Lower leg skin (tissue), 4 donors: ENCODE measurements at places on chromosomes 12 and 14.

DNA sequence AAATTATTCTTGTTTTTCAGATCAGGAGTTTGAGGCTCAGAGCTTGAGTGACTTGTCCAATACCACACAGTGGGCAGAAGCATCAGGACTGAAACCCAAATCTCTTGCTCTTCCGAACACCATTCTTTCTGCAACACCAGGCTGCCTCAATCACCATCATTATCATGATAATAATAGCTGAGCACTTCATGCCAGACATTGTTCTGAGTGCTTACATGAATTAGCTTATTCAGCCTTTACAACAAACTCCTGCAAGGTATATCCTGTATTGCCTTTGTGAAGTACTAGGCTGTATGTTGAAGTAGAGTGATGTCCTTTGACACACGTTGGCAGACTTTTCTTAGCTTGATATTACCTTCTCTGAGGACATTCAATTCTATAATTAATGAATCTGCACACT, 257.4 kb upstream of the ATP2B1 start:
- no peak for DNase-seq

DNA sequence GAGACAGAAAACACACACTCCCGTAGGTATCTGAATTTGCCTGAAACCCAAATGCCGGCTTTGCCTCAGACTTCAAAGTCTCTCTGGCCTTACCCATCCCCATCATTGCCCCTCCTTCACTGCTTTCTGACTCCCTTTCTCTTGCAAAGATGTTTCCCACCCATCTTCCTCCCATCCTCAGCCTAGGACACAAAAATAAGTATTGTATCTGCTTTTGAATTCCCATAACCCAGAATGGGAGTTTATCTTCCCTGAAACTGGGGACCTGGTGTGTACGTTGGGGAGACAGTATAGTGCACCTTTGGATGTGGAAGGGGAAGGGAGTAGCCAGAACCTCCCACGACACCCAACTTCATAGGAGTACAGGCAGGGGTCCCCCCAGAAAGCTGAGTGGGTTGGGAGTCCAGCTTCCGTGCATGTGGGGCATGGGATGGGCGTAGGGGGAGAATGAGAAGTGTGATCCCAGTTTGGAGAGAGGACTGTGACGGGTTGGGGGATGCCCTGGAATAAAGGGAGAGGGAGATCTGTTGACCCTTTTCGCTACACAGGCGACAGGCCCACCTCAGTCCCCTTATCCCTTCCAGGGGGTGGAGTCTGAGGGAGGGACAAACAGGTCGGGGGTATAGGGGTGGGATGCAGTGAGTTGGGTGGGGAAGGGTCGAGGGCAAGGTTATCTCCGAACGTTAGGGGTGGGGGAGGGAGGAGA, 488 bp upstream of the KIF5A start:
- no peak for DNase-seq

DNA sequence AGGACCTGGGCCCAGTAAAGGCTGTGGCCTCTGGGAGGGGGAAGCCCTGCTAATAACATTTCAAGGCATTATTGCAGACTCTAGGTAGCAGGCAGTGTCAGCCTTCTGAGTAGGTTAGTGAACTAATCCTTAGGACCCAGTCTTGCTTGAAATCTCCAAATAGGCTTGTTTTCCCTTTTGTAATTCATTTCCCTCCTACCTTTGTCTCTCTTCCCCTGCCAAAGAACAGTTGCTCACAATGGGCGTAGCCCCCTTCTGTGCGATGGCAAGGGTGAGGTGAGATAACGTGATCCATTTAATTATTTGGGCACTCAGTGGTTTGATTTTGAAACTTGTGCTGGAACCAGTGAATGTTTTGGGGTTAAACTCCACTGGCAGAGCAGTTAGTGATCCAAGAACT, 10.9 kb downstream of the PELI2 start:
- no peak for DNase-seq

DNA sequence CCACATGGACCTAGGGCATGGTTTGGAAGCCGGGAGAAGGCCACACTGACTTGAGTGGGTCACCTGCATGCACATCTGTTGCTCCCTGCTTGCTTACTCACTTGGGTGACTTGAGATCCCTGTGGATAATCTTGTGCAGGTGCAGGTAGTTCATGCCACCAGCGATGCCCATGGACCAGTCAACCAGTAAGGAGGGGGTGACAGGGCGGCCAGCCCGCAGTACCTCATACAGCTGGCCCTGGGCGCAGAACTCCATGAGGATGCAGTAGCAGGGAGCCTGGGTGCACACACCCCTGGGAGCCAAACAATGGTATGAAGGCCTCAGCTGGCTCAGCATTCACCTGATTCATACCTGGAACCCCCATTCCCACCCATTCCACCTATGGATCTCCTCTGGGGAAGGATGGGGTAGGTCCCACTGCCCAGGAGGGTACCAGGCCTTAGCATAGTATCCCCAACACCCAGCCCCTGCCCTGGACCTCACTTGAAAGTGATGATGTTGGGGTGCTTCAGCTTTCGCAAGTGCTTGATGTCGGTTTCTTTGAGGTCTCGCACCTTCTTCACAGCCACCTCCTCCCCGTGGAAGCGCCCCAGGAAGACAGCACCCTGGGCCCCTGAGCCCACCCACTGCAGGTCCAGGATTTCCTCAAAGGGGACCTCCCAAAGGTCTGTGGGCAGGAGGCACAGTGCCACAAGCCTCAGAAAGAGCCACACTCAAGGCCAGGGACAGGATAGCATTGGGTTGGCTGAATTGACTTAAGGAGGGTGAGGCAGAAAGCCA, 13.1 kb downstream of the MAP3K12 start:
- peak; percentile 81 for DNase-seq

GRCh38 chr14:54350203-54350602, 46.6 kb upstream of the CDKN3 start:
- no peak for DNase-seq

- DNase-seq, result peak; percentile 91
Measured at GRCh38 chr14:104137297-104138097, 890 bp upstream of the KIF26A start.

GRCh38 chr12:108699955-108700563, 31.3 kb downstream of the CORO1C start:
- DNase-seq, result no peak

GRCh38 chr12:57000393-57000792, 6.0 kb downstream of the ZBTB39 start:
- DNase-seq, result no peak

GRCh38 chr12:87779016-87779415, 250.2 kb downstream of the C12orf50 start:
- DNase-seq, result no peak

DNA sequence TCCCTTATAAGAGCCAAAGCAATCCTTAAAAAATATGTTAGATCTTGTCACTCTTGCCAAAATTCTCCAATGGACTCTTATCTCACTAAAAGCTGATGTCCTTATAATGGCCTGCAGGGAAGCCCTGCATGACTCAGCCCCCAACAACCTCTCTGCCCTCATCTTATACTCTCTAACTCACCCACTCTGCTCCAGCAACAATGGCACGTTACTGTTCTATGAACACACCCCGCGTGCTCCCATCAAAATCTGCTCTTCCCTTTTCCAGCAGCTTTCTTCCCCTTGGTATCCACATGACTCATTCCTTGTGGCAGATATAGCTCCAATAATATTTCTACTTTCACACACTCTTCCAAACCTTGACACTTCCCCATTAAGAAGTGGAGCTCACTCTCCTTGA, 108.1 kb downstream of the DENND5B start:
- no peak for DNase-seq

DNA sequence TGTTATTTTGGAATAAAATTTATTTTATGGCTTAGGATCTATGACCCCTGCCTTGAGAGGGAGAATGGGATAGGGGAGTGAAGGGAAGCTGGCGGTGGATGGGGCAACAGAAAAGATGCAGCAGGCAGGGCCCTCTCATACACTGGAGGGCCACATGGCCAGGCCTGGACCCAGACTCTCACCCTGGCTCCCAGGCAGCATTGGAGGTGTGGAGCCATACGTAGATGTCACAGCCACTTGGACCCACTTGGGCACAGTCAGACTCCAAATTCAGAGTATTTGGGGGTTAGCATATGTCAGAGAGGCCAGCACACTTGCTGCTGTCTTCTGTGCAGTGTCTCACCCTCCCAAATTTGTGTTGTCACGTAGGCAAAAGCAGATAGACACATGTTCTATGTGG, 6.5 kb downstream of the NAB2 start:
- peak; percentile 84 for DNase-seq

DNA sequence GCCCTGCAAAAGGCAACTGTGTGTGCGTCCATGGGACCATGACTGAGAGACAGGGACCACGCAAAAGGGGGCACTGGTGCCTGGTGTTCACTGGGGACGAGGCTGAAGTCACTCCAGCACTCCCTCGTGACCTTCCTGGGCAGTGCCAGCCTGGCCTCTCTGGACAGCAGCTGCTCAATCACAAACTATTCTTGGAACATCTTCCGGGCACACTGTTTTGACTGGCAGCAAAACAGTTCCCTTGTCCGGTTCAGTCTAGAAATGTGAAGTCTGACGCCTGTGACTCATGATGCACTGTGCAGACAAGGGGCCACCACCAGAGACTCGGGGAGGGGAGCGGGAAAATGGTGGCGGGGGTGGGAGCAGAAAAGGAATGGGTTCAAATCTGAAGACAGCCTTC, 20.8 kb downstream of the SNRNP35 start:
- DNase-seq, result no peak

- no peak for DNase-seq
Measured at GRCh38 chr12:26297396-26298070, 102.2 kb downstream of the SSPN start.

DNA sequence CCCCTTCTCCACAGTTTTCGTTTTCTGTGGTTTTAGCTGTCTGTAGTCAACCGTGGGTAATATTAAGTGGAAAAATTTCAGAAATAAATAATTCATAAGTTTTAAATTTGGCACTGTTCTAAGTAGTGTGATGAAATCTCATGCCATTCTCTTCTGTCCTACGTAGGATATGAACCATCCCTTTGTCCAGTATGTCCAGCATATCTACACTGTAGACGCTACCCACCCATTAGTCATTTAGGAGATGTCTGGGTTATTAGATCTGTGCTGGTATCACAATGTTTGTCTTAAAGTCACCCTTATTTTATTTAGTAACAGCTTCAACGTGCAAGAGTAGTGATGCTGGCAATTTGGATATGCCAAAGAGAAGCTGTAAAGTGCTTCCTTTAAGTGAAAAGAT, 44.7 kb downstream of the ATF7IP start:
- DNase-seq, result no peak

DNA sequence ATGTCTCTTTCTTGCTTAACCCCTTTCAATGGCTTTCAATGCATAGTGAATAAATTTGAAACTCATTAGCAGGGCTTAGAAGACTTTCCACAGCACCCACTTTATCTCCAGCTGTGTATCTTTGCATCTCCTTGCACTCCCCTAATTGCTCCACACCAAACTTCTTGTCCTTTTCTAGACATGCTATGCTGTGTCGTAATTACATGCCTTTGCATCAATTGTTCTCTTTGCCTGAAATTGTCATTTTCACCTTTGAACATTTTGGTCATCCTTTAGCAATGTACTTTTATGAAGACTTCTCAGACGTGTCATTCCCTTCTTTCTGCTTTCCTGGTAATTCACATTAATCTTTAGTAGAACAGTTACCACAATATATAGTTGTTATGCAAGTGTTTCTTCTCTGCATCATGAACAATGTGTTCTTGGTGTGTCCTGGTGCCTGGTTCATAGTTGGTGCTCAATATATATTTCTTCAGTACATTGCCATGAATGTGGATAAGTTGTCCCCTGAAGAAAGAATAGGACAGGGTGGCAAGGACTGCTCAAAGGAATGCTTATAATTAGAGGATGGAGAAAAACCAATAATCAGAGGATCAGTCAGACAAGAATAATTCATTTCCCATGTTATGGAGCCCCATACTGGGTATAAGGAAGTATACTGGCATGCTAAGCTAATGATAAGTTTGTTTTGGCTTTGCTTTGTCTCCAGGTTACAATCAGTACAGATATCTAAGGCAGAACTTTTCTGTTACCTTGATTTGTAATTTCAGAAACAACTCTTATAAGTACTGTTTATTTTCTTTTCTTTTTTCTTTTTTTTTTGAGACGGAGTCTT, 27.2 kb downstream of the ARF6 start:
- no peak for DNase-seq

DNA sequence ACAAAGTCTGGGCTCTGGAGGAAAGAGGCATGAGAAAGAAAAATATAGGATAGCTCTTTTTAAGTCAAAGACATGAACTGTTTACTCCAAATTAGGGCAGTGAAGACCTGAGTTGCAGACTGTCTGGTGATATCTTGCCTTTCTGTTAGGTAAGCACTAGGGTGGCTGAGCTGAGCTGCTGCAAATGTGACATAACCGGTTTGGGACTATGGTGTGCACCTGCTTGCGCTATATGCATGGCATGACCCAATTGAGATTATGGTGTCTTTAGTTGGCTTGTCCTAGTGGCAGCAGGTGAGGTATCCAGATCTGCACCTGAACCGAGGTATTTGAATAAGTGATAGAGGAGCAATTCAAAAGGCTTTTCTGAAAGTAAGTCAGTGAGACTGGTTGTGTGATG, 345.6 kb downstream of the APAF1 start:
- no peak for DNase-seq

GRCh38 chr14:51593397-51593796, 58.3 kb upstream of the FRMD6 start:
- no peak for DNase-seq

GRCh38 chr14:67411820-67412421, at the start of gene PLEK2:
PLEK2 (minus strand) TSS chr14:67412165; CDS start chr14:67412059, 106 bp downstream.
- DNase-seq, result peak; percentile 42

GRCh38 chr12:77273898-77274297, 208.5 kb upstream of the E2F7 start:
- DNase-seq, result no peak

DNA sequence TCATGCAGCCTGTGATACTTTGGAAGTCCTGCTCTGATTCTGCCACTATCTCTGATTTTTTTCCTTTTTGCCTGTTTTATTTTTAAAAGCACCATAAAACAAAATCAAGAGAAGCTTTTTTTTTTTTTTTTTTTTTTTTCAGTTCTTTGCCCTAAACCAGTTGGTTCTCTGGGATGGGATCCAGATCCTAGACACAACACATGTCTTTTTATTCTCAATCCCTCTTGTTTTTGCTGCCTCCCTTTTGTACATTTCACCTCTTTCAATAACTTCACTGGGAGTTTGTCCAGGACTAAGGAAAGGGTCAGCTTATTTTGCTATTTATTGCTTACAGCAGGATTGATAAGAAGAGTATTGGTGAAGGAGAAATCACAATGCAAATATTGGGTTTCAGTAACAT, 139.4 kb downstream of the GRIP1 start:
- DNase-seq, result no peak

GRCh38 chr12:109739747-109740693, 26.4 kb downstream of the FAM222A start:
- DNase-seq, result peak; percentile 61

- no peak for DNase-seq
Measured at GRCh38 chr12:86666316-86666715, 410.1 kb upstream of the MGAT4C start.

- no peak for DNase-seq
Measured at GRCh38 chr12:69987579-69988091, 162.6 kb downstream of the MYRFL start.

GRCh38 chr14:35504260-35504659, 29.7 kb upstream of the INSM2 start:
- DNase-seq, result no peak

DNA sequence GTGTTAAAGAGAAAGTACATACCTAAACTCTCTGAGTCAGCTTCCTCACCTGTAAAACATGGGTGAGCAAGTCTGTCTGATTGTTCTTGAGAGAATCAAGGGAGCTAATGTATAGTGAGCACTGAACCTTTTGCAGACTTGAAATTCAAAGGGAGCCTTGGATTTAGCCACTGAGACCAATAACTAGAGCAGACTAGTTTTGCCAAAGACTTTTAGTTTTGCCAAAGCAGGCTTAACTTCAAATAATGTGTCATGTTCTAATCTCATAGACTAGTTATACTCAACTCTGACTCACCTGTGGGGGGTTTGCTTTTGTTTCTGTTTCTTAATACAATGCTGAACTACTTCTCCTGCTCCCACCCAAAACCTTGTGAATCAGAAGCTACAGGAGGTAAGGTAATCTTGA, 123.7 kb downstream of the SLC25A21 start:
- DNase-seq, result no peak
